ENCODE measurements at places on chromosomes 13 and 19.

GRCh38 chr13:41720839-41721561 is 239.9 kb downstream of the VWA8 start:
- no peaks in the 10 kb centered on the region for H3K36me3 ChIP-seq
- no peak overlapping the region for H3K27ac ChIP-seq
- H3K4me1 ChIP-seq, result no peaks in the 10 kb centered on the region
- H3K27me3 ChIP-seq, result no peaks in the 10 kb centered on the region
- no peak for DNase-seq

DNA sequence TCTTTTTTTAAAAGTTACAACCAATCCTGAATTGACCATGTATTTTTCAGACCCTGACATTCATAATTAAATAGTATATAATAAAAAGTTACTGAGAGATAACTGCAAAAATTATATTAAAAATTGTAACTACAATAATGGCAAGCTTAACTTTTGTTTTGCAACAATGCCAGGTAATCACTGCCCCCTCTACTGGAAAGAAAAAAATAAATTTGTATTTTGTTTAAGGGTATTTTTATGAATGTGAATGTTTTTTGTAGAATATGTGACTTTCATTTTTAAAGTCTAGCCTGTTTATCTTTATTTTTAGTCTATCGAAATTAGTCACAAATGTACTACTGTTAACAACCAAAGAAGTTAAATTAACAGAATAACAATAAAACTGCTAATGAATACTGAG is 21.7 kb downstream of the MRPS31 start:
- DNase-seq, result no peak
- H3K4me3 ChIP-seq, result no peak overlapping the region
- H3K27me3 ChIP-seq, result no peaks in the 10 kb centered on the region
- H3K36me3 ChIP-seq, result peaks cover 15% of the 10 kb centered on the region

DNA sequence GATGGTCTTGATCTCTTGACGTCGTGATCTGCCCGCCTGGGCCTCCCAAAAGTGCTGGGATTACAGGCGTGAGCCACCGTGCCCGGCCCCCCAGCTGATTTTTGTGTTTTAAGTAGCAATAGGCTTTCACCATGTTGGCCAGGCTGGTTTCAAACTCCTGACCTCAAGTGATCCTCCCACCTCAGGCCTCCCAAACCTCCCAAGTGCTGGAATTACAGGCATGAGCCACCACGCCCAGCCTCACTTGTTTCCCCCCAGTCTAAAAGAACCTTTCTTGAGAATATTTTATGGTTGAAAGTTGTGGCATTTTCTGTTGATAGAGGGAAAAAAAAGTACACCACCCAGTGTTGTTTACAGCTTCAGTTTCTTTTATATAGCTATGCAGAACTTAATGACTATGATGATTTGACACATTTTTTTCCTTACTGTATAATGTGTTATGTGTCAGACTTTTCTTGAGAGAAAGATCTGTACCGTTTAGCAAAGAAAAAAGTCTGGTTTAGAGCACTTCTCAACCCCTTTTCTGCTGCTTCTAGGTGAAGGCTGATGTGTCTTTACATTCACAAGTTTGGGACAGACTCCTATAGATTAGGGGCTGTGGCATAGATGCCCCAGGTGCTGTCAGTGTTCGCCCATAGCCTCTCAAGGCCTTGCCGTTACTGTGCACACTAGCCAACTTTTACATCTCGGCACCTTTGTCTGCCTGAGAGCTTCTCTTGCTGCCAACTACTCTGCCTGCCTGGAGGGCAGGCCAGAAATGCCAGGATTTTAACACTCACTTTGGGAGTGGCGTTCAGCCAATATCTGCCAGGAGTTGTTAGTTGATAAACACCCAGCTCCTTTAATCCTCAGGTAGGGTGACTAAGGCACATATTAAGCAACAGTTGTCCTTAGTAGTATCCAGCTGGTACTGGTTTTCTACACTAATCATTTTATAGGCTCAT is 33.0 kb downstream of the KCTD4 start:
- no peak for DNase-seq
- no peak overlapping the region for H3K27ac ChIP-seq
- no peak overlapping the region for H3K4me3 ChIP-seq
- no peaks in the 10 kb centered on the region for H3K27me3 ChIP-seq

DNA sequence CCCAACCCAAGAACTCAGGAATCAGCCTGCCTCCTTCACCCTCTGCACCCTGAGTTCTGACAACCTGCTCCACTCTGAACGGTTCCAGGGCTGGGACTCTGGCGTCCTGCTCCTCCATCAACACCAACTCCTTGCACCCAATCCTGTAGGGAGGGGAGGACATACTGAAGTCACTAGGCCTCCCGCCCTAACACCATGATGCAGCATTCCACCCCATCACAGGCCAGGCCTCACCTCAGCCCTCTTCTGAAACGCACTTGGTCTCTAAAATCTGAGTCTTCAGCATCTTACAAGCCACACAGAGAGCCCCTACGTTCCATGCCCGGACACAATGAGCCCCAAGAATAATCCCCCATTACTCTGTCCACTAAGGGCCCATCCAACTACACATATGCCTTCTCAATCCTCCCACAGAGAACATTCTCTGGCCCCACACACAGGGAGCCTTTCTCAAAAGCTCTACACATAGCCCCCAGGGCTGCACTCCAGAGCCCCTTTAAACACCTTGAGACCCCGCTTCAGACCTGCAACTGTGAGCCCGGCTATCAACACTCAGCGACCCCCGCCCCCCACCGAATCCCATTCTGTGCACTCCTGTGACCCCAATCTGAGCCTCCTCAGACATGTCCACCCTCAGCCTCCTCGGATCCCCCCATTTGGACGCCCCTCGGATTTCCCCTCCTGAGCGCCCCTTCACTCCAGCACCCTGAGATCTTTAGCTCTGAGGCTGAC is 567 bp downstream of the ALKBH6 start:
- no peak for DNase-seq
- peaks cover 19% of the 10 kb centered on the region for H3K36me3 ChIP-seq
- peak overlapping the region; percentile 99 for H3K4me3 ChIP-seq
- peaks cover 45% of the 10 kb centered on the region for H3K4me1 ChIP-seq
- H3K27ac ChIP-seq, result peak overlapping the region; percentile 46

DNA sequence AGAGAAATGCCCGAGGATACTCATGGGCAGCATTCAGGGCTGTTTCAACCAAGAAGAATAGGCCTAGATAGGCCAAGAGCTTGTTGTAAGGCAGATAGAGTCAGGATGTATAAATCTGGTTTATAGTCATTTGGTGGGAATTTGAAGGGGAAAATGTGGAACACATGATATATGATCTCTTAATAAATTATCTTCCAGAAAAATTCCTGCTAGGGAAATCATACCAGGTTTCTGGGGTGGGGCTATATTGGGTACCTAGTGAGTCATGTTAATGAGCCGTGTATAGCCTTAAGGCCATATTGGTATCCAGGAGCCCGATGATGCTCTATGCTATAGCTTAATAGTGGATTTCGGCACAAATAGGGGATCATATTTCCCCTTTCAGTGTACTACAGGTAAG is 51.5 kb upstream of the HTR2A start:
- DNase-seq, result no peak
- H3K4me1 ChIP-seq, result no peaks in the 10 kb centered on the region
- no peak overlapping the region for H3K4me3 ChIP-seq
- H3K27ac ChIP-seq, result no peak overlapping the region
- no peaks in the 10 kb centered on the region for H3K36me3 ChIP-seq
- H3K27me3 ChIP-seq, result peaks cover 5% of the 10 kb centered on the region

GRCh38 chr19:56978023-56978565 is 137.6 kb upstream of the PEG3 start:
- H3K4me3 ChIP-seq, result no peak overlapping the region
- peaks cover 5% of the 10 kb centered on the region for H3K36me3 ChIP-seq
- no peak overlapping the region for H3K27ac ChIP-seq

GRCh38 chr19:8129061-8129618 is 20.3 kb downstream of the FBN3 start:
- H3K27me3 ChIP-seq, result no peaks in the 10 kb centered on the region
- H3K36me3 ChIP-seq, result peaks cover 34% of the 10 kb centered on the region
- H3K4me3 ChIP-seq, result no peak overlapping the region

GRCh38 chr13:85799097-85799582 is at the start of gene SLITRK6:
TSS of gene SLITRK6 (minus strand) at chr13:85799419. CDS start at chr13:85796508, 2,911 bp downstream.
- H3K4me1 ChIP-seq, result peaks cover 12% of the 10 kb centered on the region
- DNase-seq, result peak; percentile 11
- H3K27me3 ChIP-seq, result no peaks in the 10 kb centered on the region
- no peak within 1 kb of the TSS for H3K27ac ChIP-seq
- peak within 1 kb of the TSS; percentile 72 for H3K4me3 ChIP-seq

GRCh38 chr19:44592451-44592890 is 20.9 kb upstream of the IGSF23 start:
- peaks cover 26% of the 10 kb centered on the region for H3K27me3 ChIP-seq
- H3K36me3 ChIP-seq, result no peaks in the 10 kb centered on the region
- no peak for DNase-seq
- H3K4me3 ChIP-seq, result no peak overlapping the region
- no peak overlapping the region for H3K27ac ChIP-seq

DNA sequence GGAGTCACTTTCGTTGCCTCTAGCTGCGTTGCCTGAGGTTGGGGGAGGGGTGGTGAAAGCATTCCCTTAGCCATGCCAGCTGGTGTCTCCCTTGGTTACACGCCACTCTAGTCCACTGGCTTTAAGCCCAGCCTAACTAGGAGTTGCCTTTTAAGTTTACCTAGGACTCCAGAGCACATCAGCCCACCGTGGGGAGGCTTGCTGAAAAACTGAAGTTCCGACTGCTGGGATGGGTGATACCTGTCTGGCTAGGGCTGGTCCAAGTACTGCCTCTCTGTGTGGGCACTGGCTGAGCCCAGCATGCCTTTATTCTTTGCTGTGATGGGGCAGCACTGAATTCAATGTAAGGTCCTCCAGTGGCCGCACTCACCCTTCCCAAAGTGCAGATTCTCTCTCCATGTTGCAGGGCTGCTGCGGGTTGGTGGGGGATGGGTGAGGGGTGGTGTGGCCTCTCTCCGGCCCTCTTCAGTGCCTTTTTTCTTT is 11.8 kb upstream of the CEACAM1 start:
- no peak overlapping the region for H3K27ac ChIP-seq
- H3K4me1 ChIP-seq, result peaks cover 14% of the 10 kb centered on the region
- no peak for DNase-seq
- no peak overlapping the region for H3K4me3 ChIP-seq

- DNase-seq, result no peak
- H3K27ac ChIP-seq, result no peak overlapping the region
- H3K4me3 ChIP-seq, result no peak overlapping the region
- H3K4me1 ChIP-seq, result no peaks in the 10 kb centered on the region
- H3K27me3 ChIP-seq, result peaks cover 6% of the 10 kb centered on the region
- no peaks in the 10 kb centered on the region for H3K36me3 ChIP-seq
These were observed 193.3 kb downstream of the PCDH9 start for GRCh38 chr13:67036699-67037457.

DNA sequence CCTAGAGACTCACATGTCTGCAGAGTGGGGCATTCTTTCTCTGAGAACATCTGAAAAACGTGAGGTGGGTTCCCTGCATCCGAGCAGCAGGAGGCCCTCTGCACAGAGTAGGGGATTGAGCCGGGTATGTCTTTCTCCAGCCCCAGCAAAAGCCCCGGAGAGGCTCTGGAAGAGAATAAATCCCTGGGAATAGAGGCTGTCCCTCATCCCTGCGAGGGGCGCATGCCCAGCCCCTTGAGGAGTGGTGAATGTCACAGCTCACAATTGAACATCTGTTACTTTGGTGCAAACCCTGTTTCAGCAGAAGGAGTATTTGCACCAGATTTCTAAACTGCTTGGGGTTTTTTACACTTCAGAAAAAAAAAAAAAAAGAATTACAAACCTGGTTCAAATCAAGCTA is 164.6 kb downstream of the FGF14 start:
- H3K27me3 ChIP-seq, result peaks cover 9% of the 10 kb centered on the region
- no peak overlapping the region for H3K4me3 ChIP-seq
- H3K36me3 ChIP-seq, result no peaks in the 10 kb centered on the region

DNA sequence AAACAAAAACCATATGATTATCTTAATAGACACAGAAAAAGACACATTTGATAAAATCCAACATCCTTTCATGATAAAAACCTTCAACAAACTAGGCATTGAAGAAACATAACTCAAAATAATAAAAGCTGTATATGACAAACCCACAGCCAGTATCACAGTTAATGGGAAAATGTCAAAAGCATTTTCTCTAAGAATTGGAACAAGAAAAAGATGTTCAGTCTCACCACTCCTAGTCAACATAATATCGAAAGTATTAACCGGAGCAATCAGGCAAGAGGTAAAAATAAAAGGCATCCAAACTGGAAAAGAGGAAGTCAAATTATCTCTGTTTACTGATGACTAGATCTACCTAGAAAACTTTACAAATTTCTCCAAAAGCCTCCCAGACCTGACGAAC is 684.2 kb upstream of the SPRY2 start:
- no peak overlapping the region for H3K4me3 ChIP-seq
- peaks cover 2% of the 10 kb centered on the region for H3K27me3 ChIP-seq
- no peak overlapping the region for H3K27ac ChIP-seq

DNA sequence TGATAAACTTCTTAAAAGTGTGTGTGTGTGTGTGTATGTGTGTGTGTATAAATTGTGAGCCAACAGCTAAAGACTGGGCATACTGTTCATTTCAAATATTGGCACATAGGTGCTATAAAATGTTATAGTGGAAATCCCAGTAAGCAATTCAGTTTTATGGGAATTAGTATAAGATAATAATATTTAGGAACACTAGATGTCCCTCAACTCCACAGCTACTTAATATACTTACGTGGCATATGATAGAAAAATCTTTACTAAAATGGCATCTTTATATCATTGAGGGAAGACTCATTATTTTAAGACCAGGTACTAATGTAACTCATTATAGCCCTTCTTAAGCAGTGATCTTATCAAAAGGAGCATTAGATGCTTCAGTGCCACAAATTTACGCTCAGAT is 266.2 kb downstream of the MAB21L1 start:
- H3K4me3 ChIP-seq, result no peak overlapping the region
- no peak for DNase-seq
- H3K4me1 ChIP-seq, result no peaks in the 10 kb centered on the region
- H3K27me3 ChIP-seq, result no peaks in the 10 kb centered on the region

GRCh38 chr13:37144661-37145060 is 39.2 kb upstream of the CSNK1A1L start:
- H3K4me1 ChIP-seq, result no peaks in the 10 kb centered on the region
- H3K27me3 ChIP-seq, result peaks cover 2% of the 10 kb centered on the region
- no peaks in the 10 kb centered on the region for H3K36me3 ChIP-seq

- DNase-seq, result no peak
- peaks cover 60% of the 10 kb centered on the region for H3K4me1 ChIP-seq
- peaks cover 4% of the 10 kb centered on the region for H3K27me3 ChIP-seq
- peak overlapping the region; percentile 2 for H3K27ac ChIP-seq
- no peaks in the 10 kb centered on the region for H3K36me3 ChIP-seq
- H3K4me3 ChIP-seq, result peak overlapping the region; percentile 65
These were observed 9.9 kb downstream of the IRF2BP1 start for GRCh38 chr19:45876161-45876410.

DNA sequence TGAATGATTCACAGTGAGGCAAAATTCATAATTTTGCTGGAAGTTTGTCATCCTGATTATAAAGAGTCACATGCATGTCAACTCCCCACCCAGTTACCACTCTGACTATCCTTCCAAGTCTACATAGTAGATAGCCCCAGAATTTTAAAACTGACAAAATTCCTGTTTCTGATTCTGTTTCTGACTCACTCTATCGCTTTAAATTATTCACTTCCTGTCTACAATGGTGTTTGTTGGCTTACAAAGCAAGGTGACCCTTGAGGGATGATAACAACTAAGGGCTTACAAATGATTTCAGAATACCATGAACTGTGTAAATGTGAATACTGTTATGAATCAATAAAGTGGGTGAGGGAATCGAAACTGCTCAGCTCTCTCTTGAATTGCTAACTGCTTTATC is 98.7 kb upstream of the KL start:
- H3K27ac ChIP-seq, result no peak overlapping the region
- H3K4me3 ChIP-seq, result no peak overlapping the region
- H3K4me1 ChIP-seq, result no peaks in the 10 kb centered on the region
- H3K36me3 ChIP-seq, result peaks cover 9% of the 10 kb centered on the region
- DNase-seq, result no peak

Measured in nephron progenitor cell (in vitro differentiated cells).